T-cell (primary cell): ENCODE measurements at places on chromosomes 1 and 21.

DNA sequence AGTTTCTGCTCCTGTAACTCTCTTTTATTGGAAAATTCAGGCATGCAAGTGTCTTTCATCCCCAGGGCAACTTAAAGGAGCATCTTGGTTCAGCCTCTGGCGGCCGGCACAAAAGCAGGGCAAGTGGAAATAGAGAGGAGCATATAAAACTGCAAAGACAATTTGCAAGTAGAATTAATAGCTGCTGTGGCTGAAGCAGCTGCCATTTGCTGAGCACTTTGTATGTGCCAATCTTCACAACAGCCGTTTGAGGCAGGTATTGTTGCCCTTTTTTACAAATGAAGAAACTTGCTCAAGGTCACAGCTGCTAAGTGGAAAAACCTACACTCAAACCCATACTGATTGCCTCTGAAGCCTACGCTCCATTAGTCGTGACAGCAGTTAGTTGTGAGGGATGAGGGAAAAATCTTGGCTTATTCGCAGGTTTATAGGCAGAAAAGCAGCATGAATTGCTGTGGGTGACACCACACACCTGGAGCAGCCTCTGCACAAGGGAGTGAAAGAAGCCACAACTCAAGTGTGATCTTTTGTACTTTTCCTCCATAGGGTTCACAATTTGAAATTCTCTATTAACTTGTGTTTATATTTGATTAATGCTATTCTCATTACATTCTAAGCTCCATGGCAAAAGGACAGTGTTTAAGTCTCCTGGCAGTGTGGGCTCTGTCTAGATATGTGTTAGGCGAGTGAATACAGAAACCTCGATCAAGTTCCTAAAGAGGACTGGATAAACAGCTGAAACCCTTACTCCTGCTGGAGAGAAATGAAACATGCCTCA is 99.0 kb upstream of the BEND5 start:
- no peaks in the 10 kb centered on the region for H3K4me1 ChIP-seq
- no peaks in the 10 kb centered on the region for H3K27me3 ChIP-seq
- no peak overlapping the region for H3K4me3 ChIP-seq
- DNase-seq = no peak
- no peak overlapping the region for H3K27ac ChIP-seq

DNA sequence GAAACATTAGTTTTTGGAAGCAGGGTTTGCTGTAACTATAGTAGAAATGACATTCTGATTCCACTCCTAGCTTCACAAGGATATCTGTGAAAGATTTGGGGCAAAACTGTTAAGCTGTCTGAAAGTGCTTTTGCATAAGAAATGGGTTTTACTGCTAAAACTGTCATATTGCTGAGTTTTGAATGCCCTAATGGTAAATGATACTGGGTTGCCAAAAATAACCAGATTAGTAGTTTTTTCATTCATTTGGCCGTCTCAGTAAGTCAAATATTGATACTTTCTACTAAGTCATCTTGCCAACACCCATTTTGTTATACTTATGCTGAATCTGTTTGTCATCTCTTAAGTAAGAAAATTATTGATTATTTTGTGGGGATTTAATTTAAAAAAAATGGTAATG is 399 bp upstream of the PTPRC start:
- peaks cover 18% of the 10 kb centered on the region for H3K36me3 ChIP-seq
- no peak for DNase-seq
- H3K4me1 ChIP-seq = peaks cover 45% of the 10 kb centered on the region
- H3K27ac ChIP-seq = peak overlapping the region; percentile 85

GRCh38 chr21:39648879-39649278 is 36.1 kb downstream of the B3GALT5 start:
- H3K4me3 ChIP-seq = no peak overlapping the region
- no peaks in the 10 kb centered on the region for H3K27me3 ChIP-seq
- no peak overlapping the region for H3K27ac ChIP-seq
- H3K4me1 ChIP-seq = no peaks in the 10 kb centered on the region
- DNase-seq = no peak

- H3K4me1 ChIP-seq = peaks cover 55% of the 10 kb centered on the region
- DNase-seq = no peak
- H3K36me3 ChIP-seq = peaks cover 9% of the 10 kb centered on the region
- no peaks in the 10 kb centered on the region for H3K27me3 ChIP-seq
- H3K4me3 ChIP-seq = no peak overlapping the region
These were observed 6.3 kb downstream of the BTG2 start for GRCh38 chr1:203311368-203312301.

DNA sequence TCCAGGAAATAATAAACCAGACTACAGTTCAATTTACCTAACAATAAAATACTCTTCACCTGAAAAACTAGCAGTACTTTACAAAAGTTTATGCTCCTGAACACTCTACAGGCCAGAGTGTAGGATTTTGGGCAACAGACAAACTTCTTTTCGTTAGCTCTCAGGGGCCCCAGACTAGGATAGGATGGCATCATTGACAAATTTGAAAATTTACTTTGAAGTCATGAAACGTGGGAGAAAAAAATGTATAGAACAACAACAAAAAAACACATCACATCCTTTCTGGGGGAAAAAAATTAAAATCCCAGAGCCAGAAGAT is 1.2 kb downstream of the PTP4A2 start:
- H3K27me3 ChIP-seq = no peaks in the 10 kb centered on the region
- H3K36me3 ChIP-seq = no peaks in the 10 kb centered on the region
- peak overlapping the region; percentile 93 for H3K4me3 ChIP-seq

DNA sequence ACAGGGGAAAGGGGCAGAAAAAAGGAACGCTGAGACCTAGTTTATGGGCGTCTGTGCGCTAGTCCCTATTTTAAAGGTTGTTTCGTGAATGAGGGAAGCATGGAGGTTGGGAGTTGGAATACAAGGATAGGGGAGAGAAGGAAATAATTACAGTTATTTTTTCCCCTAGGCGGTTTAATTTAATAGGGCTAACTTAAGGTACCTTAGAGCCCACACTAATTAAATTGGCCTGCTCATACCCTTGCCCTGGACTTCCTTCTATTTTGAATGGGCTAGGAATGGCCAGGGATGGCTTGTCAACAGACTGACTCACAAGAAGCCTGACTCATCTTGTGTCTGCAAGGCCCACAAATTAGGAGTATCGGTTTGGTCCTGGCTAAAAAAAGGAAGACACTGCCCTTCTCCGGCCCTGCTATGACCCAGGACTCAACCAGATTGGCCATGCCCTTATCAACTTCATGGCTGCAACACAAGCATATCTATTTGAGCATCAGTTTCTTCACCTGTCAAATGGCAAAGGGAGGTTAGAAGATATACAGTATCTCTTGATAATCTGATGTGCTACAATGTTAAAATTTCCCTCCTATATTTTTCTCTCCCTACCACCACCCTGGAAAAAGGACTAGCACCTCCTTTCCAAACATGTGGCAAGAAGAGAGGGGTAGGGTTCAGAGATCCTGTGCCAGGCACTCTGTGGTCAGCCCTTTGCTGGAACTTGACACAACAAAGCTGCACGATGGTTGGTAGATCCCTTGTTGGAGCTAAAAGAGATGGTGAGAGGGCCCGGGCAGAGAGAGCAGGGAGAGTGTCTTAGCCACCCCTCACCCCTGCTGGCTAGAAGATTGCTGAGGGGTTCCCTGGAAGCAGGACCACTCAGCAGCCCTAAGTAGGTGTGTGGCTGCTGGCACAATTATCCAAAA is 2.2 kb upstream of the SSBP3 start:
- H3K27ac ChIP-seq = peak overlapping the region; percentile 46
- no peak for DNase-seq
- peaks cover 18% of the 10 kb centered on the region for H3K4me1 ChIP-seq
- H3K27me3 ChIP-seq = no peaks in the 10 kb centered on the region
- H3K36me3 ChIP-seq = no peaks in the 10 kb centered on the region
- H3K4me3 ChIP-seq = peak overlapping the region; percentile 27

GRCh38 chr1:39666772-39667171 is 5.1 kb downstream of the NT5C1A start:
- peaks cover 9% of the 10 kb centered on the region for H3K4me1 ChIP-seq
- no peak overlapping the region for H3K27ac ChIP-seq
- no peaks in the 10 kb centered on the region for H3K36me3 ChIP-seq
- no peak for DNase-seq
- peaks cover 4% of the 10 kb centered on the region for H3K27me3 ChIP-seq

DNA sequence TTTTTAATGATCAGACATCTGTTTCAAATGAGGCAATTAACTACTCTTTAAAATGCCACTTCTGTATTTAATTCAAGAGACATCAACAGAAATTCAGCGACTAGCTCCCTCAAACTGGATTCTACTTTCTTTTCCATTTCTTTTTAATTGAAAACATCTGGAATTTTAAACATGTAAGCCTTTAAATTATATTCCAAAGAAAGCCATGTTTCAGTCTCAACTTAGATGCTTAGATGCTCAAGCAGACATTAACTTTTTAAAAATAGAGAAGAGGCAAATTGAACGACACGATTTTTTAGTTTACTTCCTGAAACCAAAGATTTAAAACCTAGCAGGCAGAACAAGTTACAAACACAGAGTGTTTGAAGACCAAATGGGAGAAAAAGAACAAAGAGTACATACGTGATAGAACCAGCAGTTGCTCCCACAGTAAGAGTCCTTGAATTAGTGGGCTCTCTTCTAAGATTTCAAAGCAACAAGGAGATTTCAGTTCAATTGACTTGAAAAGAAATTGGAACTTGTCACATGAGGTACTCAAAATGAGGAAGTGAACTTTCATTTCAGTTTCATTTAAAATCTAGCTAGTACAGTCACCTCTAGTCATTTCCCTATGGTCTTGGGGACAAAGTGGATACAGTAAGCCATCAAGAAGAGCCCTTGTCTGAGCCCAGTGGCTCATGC is at the start of gene CTSS:
Gene CTSS (minus strand): TSS at position 483 of the 681 bp plus-strand sequence. CDS start 1,015 bp downstream, outside the sequence.
- H3K27ac ChIP-seq = peak within 1 kb of the TSS; percentile 57
- H3K27me3 ChIP-seq = no peaks in the 10 kb centered on the region
- H3K36me3 ChIP-seq = peaks cover 4% of the 10 kb centered on the region
- H3K4me3 ChIP-seq = peak within 1 kb of the TSS; percentile 51
- peak; percentile 58 for DNase-seq

DNA sequence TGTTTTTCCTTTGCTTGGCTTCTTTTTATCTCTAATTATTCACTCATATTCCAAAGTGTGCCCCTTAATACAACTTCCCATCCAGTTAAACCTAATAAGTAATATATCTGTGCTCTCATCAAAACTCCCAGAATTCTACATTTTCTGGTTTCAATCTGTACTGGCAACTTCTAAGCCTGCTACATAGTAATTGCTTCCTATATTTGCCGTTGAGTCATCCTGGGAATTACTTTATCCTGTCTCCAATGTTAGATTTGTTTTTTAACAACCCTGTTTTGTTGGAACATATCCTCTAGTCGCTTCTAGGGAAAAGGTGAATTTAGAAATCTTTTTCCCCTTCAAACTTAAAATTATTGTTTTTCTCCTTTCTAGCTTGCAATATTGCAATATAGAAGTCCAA is 620.5 kb upstream of the PKN2 start:
- no peaks in the 10 kb centered on the region for H3K36me3 ChIP-seq
- no peaks in the 10 kb centered on the region for H3K4me1 ChIP-seq
- H3K27ac ChIP-seq = no peak overlapping the region

GRCh38 chr1:192936313-192937018 is 122.7 kb downstream of the UCHL5 start:
- no peaks in the 10 kb centered on the region for H3K27me3 ChIP-seq
- DNase-seq = no peak
- H3K27ac ChIP-seq = peak overlapping the region; percentile 34
- H3K4me3 ChIP-seq = no peak overlapping the region

- H3K4me3 ChIP-seq = no peak overlapping the region
- H3K4me1 ChIP-seq = no peaks in the 10 kb centered on the region
- H3K27ac ChIP-seq = no peak overlapping the region
- H3K27me3 ChIP-seq = no peaks in the 10 kb centered on the region
- DNase-seq = no peak
These were observed 312.1 kb downstream of the BACH1 start for GRCh38 chr21:29610779-29611360.

DNA sequence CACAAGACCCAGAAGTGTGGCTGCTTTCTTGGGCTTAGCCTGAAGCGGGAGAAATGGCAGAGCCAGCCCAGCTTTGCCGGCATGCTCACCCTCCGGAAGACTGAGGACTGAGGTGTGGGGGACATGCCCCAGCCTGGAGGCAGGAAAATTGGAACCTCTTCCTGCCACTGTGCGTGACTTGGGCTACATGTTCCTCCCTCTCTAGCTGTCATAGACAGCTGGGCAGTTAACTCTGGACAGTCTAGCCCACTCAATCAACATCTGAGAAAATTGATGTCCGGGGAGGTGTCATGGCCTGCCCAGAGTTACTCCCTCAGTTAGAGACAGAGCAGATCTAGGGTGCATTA is 59.7 kb downstream of the UBE2T start:
- H3K4me1 ChIP-seq = peaks cover 15% of the 10 kb centered on the region
- peaks cover 6% of the 10 kb centered on the region for H3K27me3 ChIP-seq
- H3K4me3 ChIP-seq = no peak overlapping the region
- no peak overlapping the region for H3K27ac ChIP-seq
- no peaks in the 10 kb centered on the region for H3K36me3 ChIP-seq

DNA sequence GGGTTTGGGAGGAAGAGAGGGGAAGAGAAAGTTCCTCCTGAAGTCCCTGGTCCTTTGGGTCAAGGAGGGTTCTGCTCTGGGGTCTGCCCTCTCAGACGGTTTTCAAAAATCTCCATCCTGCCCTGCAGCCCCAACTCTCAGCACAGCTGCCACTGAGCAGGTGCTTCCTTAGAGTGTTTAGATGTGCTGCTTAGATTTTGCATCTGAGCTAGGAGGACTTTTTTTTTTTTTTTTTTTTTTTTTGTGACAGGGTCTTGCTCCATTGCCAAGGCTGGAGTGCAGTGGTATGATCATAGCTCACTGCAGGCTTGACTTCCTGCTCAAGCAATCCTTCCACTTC is 324.9 kb upstream of the POU3F1 start:
- no peak overlapping the region for H3K27ac ChIP-seq
- H3K4me1 ChIP-seq = no peaks in the 10 kb centered on the region
- peaks cover 7% of the 10 kb centered on the region for H3K27me3 ChIP-seq
- DNase-seq = no peak
- no peak overlapping the region for H3K4me3 ChIP-seq

- no peaks in the 10 kb centered on the region for H3K27me3 ChIP-seq
- no peak overlapping the region for H3K4me3 ChIP-seq
- H3K36me3 ChIP-seq = no peaks in the 10 kb centered on the region
- DNase-seq = peak; percentile 3
- no peaks in the 10 kb centered on the region for H3K4me1 ChIP-seq
These were observed 57.7 kb downstream of the ATG4C start for GRCh38 chr1:62841587-62842169.

GRCh38 chr21:30337772-30338171 is 278 bp upstream of the KRTAP27-1 start:
- H3K4me1 ChIP-seq = no peaks in the 10 kb centered on the region
- DNase-seq = no peak
- no peak overlapping the region for H3K27ac ChIP-seq
- no peaks in the 10 kb centered on the region for H3K27me3 ChIP-seq

- DNase-seq = no peak
- no peak overlapping the region for H3K4me3 ChIP-seq
- peaks cover 13% of the 10 kb centered on the region for H3K4me1 ChIP-seq
- no peaks in the 10 kb centered on the region for H3K36me3 ChIP-seq
These were observed 4.6 kb upstream of the TIE1 start for GRCh38 chr1:43296207-43296606.

GRCh38 chr1:35371506-35371905 is 103.0 kb downstream of the ZMYM4 start:
- no peaks in the 10 kb centered on the region for H3K36me3 ChIP-seq
- H3K27ac ChIP-seq = no peak overlapping the region
- no peak overlapping the region for H3K4me3 ChIP-seq
- no peak for DNase-seq
- no peaks in the 10 kb centered on the region for H3K4me1 ChIP-seq
- H3K27me3 ChIP-seq = no peaks in the 10 kb centered on the region
